ENCODE measurements at places on chromosomes 5 and 9.

GRCh38 chr5:153523211-153523610, 32.7 kb downstream of the GRIA1 start:
- peak; percentile 13 for DNase-seq

DNA sequence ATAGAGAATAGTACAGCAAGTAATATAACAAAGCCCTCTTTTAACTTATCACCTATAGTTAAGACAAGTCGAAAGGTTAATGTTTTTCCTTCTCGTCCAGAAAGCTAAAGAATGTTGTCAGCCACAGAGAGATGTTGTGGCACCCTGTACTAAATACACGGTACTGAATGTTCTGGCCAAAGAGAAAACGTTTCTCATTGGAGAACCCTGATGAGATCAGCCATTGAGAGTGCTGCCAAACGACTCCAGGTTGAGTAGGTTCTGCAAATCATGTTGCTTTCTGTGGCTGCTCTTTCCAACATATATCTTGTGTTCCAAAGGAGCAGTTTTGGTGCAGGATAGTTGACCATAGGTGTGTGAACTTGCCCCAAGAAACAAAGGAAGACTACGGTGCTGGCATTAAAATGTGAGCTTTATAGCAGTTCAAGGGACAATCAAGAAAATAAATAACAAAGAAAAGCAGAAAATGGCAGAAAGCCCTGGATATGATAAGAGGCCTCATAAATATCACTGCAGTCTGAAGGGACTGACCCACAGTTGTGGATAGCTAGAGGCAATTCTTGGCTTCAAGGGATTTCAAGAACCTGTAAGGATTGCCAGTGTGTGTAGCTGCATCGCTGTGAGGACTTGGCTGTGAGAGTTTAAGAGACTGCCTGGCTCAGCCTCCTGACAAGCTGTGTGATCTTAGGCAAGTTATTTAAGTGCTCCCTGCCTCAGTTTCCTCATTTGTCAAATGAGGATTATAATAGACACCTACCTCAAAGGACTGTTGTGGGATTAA, 102.7 kb downstream of the ARHGEF28 start:
- no peak for DNase-seq

DNA sequence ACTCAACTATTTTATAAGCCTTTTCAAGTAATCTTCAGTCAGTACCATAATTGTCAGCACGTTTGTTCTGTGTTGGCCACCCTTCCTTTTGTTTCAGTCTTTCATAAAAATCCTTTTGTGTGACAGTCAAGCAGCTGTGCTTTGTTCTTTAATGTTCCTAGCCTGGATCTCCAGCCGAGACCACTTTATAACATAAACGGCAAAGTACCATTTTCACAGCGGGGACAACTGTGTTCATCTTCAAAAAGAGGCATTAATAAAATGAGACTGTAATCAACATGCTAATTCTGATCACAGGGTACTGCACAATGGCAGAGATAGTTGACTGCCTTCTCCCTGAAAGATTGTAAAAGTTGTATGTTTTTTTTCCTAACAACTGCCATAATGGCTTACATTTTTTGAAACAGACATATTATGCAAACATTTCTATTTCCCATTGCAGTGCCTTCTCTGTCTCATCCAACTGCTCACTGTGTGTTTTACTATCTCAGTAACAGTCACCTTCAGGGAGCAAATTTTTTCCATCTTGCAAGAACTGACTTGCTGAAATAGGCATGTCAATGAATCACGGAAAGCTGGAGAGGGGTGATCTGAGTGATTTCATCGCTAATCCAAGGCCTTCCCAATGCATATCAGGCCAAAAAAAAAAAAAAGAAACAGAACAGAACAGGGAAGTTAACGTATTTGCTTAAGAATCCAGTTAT, 828.5 kb upstream of the DMAC1 start:
- DNase-seq = no peak

- DNase-seq = peak; percentile 75
Measured at GRCh38 chr9:114487607-114488300, 17.5 kb downstream of the WHRN start.
